Stimulated activated CD8-positive, alpha-beta memory T cell treated with anti-CD3 and anti-CD28 coated beads, Interleukin-4, amount 100 ng/mL, for 4 hours (primary cell): ENCODE measurements at places on chromosomes 4 and X.

DNA sequence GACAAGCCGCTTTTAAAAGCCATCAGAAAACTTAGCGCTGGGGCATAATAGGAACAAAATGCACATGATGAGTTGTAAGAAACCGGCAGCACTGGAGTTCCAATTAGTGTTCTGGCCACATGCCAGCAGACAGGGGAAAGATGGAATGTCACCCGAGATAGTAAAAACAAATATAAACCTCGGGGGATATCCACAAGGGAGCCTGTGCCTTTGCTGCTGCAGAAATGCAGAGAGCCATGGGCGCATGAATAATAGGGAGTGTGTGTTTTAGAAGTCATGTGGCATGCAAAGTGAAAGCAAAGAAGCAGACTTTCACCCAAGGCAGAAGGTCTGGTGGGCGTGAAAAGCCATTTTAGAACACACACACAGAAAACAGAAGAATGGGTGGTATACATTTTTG lies 19.1 kb downstream of the GPRASP3 start:
- DNase-seq: no peak

DNA sequence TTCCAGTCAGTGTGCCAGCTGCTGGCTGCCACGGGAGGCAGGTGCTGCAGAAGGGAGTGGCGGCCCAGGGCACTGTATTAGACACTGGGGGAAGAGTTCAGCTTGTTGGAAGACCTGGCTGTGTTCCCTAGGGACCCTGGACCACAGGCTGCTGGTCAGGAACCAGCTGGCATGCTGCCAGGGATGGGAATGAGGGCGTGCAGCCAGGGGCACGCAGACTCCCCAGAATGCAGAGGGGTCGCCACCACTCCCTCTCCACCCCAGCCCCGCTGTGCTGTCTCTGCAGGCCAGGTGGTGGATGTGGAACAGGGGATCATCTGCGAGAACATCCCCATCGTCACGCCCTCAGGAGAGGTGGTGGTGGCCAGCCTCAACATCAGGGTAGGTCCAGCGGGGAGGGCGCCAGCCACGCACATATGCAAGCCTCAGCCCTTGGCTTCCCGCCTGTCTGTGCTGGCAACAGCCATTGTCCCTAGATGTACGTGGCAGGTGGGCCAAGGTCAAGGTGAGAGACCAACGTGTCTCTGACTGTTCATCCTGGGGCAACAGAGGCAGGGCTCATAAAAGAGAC lies 12.3 kb downstream of the ABCD1 start:
- DNase-seq: no peak

GRCh38 chr4:1087371-1087770 lies 26.0 kb downstream of the RNF212 start:
- DNase-seq: no peak

DNA sequence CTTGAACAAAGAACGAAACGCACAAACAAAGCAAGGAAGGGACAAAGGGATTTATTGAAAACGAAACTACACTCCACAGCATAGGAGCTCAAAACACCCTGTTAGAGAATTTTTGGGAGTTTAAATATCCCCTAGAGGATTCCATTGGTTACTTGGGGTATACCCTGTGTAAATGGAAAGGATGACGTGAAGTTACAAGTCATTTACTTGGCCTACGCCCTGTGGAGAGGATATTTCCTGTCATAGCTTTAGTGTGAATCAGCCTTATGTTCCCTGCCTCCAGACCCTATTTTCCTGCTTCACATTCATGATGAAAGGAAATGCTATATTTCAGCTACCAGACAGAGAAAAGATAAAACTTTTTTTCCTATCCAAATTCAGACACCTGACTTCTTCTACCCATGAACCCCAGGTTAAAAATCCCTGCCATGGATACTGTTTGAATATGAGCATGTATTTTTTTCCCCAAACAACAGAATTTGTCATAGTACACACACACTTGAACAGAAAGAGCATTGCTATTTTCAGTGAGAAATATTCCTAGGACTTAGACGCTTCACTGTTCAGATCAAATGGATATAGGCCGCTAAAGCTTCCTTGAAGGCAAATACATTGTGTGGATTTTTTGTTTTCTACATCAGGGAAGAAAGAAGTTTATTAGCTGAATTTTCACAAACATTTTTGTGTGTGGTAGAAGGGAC lies 20.4 kb downstream of the PIN4 start:
- no peak for DNase-seq

- no peak for DNase-seq
These were observed at the start of gene CXXC4 for GRCh38 chr4:104494822-104495559. TSS of gene CXXC4 (minus strand) at chr4:104494894. CDS start at chr4:104491802, 3,092 bp downstream.
